Transverse colon (tissue), 4 donors: ENCODE measurements at places on chromosomes 16 and 17.

- DNase-seq, result peak; percentile 75
Measured at GRCh38 chr16:89720551-89720812, 216 bp downstream of the VPS9D1 start.

DNA sequence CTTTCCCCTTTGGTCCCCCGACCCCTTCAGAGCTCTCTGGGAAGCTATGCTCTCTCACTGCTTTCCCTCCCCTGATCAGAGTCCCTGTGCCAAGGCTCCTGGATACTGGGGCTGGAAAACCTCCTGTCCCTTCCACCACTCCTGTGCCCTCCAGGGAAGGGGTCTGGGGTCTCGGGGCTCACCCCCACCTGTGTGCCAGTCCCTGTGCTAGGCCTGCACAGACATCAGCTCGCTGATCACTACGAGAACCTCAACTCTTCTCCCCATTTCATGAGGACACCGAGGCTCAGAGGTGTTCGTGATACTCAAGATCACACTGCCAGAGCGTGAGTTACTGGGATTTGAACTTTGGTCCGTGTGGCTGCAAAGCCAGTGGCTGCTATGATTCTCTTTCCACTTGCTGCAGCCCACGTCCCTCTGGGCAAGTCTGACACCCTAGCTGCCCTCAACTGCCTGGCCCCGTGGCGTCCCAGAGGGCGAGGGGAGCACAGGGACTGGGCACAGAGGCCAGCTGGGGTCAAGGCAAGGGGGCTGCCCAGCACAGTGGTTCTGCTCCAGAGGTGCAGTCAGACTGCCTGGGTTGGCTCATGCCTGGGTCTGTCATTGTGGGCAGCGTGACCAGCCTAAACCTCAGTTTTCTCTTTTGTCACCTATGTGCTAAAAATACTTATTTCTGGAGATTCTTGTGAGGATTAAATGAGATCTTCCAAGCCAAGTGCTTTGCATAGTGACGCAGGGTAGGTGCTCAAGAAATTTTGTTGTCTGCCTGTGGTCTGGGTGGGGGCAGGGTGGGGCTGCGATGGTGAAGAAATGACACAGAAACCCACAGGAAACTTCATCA is 43.8 kb upstream of the TOB1 start:
- DNase-seq, result no peak

- no peak for DNase-seq
Measured at GRCh38 chr17:33500151-33500550, 207.1 kb upstream of the ASIC2 start.

DNA sequence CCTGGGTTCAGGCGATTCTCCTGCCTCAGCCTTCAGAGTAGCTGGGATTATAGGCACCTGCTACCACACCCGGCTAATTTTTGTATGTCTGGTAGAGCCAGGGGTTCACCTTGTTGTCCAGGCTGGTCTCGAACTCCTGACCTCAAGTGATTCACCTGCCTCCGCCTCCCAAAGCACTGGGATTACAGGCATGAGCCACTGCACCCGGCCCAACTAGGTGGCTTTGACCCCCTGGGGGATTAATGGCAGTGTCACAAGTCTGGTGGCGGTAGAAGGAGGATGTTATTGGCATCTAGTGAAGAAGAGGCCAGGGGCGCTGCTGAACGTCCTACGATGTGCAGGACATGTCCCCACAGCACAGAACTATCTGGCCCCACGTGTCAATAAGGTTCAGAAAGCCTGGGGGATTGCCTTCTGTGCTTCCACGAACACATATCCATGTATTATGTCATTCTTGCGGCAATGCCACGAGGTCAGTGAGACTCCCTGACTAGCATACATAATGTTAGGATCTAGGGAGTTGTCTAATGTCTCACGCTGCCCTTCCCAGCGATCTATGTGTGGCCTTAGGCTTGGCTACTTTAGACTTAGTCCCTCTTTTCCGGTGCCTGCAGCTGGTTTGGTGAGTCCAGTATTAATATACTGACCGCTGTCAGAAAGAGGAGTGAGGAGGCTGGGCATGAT is 75.8 kb downstream of the ABCC6 start:
- DNase-seq, result no peak

DNA sequence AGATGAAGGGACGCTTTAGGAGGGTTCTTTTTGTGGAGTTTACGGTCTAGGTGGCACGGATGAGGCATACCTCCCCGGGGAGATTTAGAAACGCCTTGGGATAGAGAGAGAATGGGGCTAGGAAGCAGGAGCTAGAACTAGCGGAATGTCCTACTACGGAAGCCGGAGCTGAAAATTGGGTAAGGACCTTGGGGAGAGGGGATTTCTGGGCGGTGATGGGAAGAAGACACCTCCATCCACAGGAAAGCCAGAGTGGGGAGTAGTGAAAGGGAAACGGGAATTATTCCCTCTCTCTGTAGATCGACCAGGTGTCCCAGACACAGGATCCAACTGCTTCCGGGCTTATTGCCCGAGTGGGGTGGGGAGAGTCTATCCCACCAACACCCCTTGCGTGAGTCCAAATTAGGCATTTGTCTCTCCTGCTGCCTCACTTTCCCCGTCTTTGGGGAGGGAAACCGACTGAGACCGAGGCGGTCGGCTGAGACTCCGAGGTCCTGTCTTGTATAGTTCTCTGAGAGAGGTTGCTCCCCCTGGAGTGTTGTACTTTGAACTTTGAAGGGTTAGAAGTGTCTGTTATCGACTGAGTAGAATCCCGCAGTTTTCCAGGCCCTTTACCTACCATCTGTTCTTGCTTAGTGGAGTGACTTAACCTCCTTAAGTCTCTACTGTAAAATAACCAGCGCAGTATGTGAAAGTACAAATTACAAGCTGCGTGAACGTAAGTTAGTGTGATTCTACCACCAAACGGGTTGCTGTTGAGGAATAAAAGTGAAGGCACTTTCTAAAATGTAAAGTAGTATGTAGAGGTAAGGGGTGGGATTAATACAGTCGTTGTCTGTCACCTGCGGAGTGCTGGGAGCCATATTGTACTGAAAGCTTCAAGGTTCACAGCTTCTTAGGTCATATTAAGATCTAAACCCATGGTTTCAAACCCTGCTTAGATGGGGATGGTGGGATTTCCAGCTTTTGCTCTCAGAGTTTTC is 1.0 kb downstream of the RSPRY1 start:
- peak; percentile 39 for DNase-seq

- no peak for DNase-seq
Measured at GRCh38 chr16:68548947-68549346, 9.9 kb downstream of the ZFP90 start.

DNA sequence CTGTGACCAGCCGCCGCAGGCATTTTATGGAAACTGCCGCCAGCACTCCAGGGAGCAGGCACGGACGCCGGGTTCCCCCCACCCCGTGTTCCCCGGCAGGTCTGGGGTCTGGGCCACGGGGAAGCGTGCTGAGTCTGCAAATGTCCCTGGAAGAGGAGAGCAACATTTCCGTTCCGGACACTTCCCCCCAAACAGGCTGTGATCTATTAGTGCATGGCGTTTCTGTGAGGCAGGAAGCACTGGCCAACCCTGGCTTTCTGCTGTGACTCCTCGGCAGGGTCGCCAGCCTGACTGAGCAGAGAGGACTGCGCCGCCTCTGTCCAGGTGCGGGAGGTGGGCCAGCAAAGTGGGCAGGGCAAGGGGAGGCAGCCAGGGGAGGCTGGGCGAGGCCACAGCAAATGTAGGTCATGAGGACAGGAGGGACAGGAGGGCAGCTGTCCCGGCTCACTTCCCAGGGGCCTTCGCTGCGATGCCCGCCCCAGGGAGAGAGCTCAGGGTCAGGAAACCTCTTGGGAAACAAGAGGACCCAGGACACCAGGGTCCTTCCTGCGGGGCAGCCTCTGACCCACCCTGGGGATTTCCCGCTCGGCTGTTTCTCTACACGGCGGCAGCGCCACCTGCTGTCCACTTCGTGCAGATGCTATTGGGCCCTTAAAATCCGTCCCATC is 9.5 kb downstream of the FOXF1 start:
- DNase-seq, result peak; percentile 61

GRCh38 chr17:44464037-44464436 is 39.2 kb downstream of the GPATCH8 start:
- no peak for DNase-seq

- peak; percentile 23 for DNase-seq
Measured at GRCh38 chr17:18315562-18315922, 449 bp downstream of the SMCR8 start.

GRCh38 chr17:60090417-60090816 is 11.7 kb upstream of the HEATR6 start:
- no peak for DNase-seq

- no peak for DNase-seq
Measured at GRCh38 chr17:49082231-49082630, 50.3 kb upstream of the B4GALNT2 start.

GRCh38 chr16:68296693-68297092 is 14.1 kb downstream of the SLC7A6OS start:
- DNase-seq, result no peak

DNA sequence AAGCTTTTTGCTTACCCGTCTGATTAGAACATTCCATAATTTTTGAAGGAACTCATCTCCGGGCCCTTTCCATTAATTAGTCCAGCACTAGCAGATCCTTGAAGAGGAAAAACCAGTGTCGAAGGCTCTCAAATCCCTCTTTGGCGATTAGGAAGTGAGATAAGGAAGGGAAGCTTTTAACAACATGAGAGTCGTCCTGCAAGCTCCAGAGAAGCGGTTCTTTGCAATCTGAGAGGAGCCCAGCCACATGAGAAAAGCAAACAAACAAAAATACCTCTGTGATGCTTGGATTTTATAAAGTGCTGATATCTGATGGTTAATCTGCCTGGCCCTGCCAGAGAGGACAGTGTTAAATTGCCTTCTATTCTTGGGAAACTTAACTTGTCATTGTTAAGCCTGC is 339.8 kb upstream of the SALL1 start:
- no peak for DNase-seq

GRCh38 chr17:57586196-57586740 is 158.8 kb downstream of the CCDC182 start:
- no peak for DNase-seq

DNA sequence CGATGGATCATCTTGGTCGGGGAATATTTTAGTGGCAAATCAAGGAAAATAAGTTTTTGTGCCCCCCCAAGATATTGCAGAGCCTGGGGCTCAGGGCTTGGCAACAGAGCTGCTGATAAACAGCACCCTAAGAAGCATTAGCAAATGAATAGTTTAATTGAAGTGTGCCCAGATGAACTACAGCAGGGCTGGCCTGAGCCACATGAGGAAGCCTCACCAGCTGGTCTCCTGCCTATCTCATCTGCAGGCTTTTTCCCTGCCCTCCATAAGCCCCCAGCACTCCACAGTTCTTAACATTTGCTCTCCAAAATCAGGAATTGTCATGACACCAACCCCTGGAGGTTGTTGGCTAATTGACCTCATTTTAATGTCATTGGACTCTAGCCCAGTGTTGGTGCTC is 480.2 kb downstream of the HS3ST3B1 start:
- no peak for DNase-seq

DNA sequence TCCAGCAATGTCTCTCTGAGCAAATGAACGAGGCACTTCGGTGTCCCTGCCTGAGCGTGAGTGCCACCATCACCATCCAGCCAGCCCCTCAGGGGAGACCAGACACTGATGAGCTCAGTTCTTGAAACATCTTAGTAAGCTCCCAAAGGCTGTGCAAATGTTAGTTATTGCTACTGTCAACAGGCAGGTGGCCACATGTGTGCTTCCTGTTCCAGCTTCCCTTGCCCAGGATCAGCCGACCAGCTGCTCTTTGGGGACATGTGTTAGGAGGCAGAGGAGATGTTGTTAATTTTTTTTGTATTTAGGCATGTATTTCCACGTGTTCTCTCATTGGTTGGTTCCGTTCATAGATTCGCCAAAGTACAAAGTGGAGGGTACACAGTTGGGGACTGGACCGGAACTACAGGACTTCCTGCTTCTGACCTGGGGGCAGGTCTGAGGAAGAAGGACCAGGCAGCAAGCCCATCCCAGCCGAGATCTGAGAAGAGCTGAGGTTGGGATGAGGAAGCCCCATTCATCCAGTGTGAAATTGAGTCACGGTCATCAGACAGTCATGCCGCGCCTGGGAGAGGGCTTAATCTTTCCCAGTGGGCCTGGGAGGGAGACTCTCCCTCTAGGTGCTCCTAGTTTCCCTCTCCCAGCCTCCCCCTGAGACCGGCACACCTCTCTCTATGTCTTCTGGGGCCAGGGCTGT is 3.8 kb downstream of the TTYH2 start:
- DNase-seq, result no peak

- no peak for DNase-seq
Measured at GRCh38 chr16:59060207-59060606, 326.1 kb upstream of the GOT2 start.
